Upper lobe of right lung (tissue), 1 donor: ENCODE measurements at places on chromosomes 2 and 18. TPM values are rescaled to one million over a fixed set of nuclear protein-coding genes. Genes with fewer than 3 reads are reported as not detected.
A peak's percentile ranks its signal among the peaks of the same experiment; 100 is the strongest.

Gene MARS2
- total RNA-seq = 6.5 TPM

Gene FAM124B
- 4.4 TPM for total RNA-seq

DNA sequence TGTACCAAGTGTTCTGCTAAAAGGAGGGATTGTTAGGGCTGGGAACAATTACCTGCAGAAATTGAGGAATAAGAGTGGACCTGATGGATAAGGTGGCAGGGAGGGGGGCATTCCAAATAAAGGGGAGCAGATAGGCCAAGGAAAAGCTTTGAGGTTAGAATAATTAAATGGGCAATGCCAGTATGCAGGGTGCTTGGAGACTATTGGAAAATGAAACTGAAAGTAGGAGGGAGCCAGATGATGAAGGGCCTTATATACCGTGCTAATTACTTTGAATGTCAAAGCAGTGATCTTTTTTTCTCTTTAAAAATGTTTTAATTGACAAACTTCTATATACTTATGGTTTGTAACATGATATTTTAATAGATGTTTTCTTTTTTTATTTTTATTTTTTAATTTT is 42.9 kb downstream of the MMADHC start:
- DNase-seq = no peak
- H3K27ac ChIP-seq = no peak overlapping the region
- no peaks in the 10 kb centered on the region for H3K36me3 ChIP-seq
- H3K4me3 ChIP-seq = peak overlapping the region; percentile 14

DNA sequence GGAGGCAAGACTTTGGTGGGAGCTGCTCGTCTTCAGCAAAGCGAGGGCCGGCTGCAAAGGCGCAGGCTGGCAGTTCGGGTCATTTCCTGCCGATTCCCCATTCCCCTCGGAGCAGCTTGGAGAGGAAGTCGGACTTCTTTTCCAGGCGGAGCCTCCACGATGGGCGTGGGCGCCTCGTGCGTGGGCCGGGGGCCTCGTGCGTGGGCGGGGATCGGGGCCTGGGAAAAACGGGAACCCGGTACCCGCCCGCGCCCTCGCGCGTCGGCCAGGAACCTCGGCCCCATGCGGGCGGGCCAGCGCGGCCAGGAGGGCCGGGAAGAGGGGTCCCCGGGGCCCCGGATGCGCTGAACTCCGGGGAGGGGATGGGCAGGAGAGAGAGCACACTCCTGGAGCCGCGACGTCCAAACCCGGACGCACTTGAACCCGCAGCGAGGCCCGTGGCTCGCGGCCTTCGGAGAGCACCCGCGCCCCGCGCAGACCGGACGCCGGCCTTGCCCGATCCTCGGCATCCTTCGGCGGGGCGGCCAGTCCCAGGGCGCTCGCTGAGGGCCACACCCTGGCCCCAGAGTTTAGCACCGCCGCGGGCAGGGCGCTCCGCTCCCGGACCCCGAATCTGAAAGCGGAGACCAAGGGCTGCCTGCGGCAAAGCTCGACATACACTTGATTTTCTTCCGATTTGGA is 368.4 kb downstream of the MTX2 start:
- H3K27me3 ChIP-seq = peaks cover 87% of the 10 kb centered on the region
- H3K27ac ChIP-seq = no peak overlapping the region
- DNase-seq = peak; percentile 70
- H3K36me3 ChIP-seq = no peaks in the 10 kb centered on the region

DNA sequence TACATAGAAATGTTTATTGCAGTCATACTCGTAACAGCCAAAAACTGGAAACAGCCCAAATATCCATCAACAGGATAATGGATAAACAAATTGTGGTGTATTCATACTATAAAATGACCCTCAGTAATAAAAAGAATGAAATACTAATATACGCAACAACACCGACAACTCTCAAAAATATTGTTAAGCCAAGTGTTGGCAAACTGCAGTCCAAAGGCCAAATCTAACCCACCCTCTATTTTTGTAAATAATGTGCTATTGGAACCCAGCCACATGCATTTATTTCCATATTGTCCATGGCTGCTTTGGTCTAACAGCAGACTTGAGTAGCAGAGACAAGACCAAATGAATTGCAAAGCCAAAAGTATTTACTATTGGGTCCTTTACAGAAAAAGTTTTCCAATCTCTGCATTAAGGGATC is 151.0 kb downstream of the MREG start:
- DNase-seq = no peak
- H3K4me3 ChIP-seq = no peak overlapping the region
- no peak overlapping the region for H3K27ac ChIP-seq
- H3K27me3 ChIP-seq = no peaks in the 10 kb centered on the region

GRCh38 chr2:86446060-86446459 is 4.9 kb downstream of the KDM3A start:
- no peak for DNase-seq
- no peaks in the 10 kb centered on the region for H3K27me3 ChIP-seq
- no peak overlapping the region for H3K4me3 ChIP-seq
- H3K4me1 ChIP-seq = peaks cover 43% of the 10 kb centered on the region
- peaks cover 40% of the 10 kb centered on the region for H3K36me3 ChIP-seq

GRCh38 chr18:10690035-10690329 is 164.2 kb downstream of the NAPG start:
- no peak overlapping the region for H3K27ac ChIP-seq
- no peaks in the 10 kb centered on the region for H3K27me3 ChIP-seq
- H3K4me1 ChIP-seq = no peaks in the 10 kb centered on the region
- H3K36me3 ChIP-seq = no peaks in the 10 kb centered on the region
- H3K4me3 ChIP-seq = no peak overlapping the region

DNA sequence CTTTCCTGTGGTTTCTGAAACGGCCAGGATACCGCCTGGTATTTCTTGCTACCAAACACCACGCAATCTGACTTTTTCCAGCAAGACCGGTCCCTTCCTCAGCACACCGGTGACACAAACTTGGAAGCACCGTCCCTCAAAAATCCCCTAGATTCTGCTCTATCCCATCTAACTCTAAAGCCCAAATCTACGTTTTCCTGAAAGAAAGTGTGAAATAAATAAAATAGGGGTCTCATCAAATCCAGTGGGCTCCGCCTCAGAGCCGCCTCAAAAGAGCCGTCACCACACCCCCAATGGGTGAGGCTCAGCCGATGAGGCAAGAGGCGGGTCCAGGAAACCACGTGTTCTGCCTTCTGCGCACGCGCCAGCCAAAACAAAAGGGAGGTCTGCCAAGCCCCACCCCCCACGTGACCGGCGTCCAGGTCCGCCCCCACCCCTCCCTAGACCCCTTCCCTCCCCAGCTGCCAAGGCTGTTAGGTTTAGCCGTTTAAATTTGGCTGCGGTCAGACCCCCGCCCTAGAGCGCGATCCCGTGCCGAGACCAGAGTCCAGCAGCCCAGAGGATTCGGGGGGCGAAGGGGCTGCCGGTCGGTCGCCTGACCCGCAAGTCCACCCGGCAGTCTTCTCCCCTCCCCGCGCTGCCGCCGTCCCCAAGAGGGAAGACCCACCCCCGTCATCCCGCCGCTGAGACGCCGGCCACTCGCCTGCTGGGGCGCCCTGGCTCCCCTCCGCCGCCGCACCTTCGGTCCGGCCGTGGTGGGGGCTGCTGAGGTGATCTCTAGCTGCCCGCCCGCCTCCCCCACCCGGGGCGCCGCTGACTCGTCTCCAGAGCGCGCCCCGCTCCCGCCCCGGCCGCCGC is 534 bp downstream of the KANSL1L start:
- peak overlapping the region; percentile 98 for H3K27ac ChIP-seq
- H3K27me3 ChIP-seq = no peaks in the 10 kb centered on the region
- no peaks in the 10 kb centered on the region for H3K36me3 ChIP-seq
- H3K4me3 ChIP-seq = peak overlapping the region; percentile 83
- peak; percentile 98 for DNase-seq

DNA sequence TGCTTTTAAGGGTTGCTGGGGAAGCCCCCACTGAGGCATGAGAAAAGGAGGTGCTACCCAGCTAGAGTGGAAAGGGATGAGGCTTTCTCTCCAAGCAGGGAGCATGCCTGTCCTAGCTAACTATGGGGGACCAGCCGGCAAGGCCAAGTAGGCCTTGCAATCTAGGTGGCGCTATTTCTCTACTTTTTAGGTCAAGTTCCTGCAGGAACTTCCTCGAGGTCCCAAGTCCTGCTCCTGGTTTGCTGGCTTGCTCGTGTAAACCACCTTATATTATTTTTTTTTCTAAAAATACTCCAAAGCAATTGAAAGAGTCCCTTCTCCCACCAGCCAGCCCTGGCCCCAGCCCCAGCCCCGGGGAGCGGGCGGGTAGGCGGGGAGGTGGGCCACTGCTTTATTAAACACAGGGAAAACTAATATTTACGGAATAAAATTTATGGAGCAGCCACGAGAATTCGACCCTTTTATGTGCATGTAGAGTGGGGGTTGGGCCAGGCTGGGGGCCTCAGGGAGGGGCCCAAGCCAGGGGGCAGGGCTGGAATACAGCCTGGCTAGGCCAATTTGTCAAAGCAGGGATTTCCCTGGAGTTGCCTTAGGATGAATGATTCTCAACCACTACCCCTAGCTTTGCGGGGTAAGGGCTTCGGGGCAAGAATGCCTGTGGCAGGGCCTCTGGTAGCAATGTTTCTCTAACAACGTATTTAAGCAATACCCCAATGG is 12.8 kb upstream of the IHH start:
- no peak overlapping the region for H3K27ac ChIP-seq
- H3K36me3 ChIP-seq = peaks cover 31% of the 10 kb centered on the region
- no peaks in the 10 kb centered on the region for H3K27me3 ChIP-seq
- H3K4me3 ChIP-seq = no peak overlapping the region
- H3K4me1 ChIP-seq = no peaks in the 10 kb centered on the region
